Heart right ventricle (tissue), 16 donors: ENCODE measurements at places on chromosomes 12 and 14. TPM values are rescaled to one million over a fixed set of nuclear protein-coding genes. Genes with fewer than 3 reads are reported as not detected.

CD163 gene
- total RNA-seq, result 7.7 TPM

CDCA3 gene
- 0.81 TPM for total RNA-seq

MAPKAPK5 gene
- 24.5 TPM for total RNA-seq

REP15 gene
- 4.6 TPM for total RNA-seq

TMEM179 gene
- not detected for total RNA-seq
